ENCODE measurements at places on chromosomes 11 and 22.

GRCh38 chr11:44138980-44139379 is 43.5 kb downstream of the EXT2 start:
- DNase-seq: no peak

- no peak for DNase-seq
Measured at GRCh38 chr11:22460181-22460580, 122.0 kb downstream of the SLC17A6 start.

DNA sequence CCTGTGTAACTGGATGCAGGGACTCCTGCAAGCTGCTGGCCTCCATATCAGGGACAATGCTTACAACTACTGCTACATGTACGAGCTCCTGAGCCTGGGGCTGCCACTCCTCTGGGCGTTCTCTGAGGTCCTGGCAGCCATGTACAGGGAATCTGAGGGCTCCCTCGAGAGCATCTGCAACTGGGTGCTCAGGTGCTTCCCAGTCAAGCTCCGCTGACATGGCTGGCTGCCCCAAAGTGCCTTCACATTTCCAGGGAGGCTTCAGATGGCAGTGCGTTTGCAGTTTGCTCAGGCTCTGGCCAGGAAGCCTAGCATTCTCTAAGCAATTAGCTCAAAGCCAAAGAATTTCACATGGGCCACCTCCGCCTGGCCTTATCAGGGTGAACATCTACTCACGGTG is 117.4 kb upstream of the PARVA start:
- DNase-seq: no peak

DNA sequence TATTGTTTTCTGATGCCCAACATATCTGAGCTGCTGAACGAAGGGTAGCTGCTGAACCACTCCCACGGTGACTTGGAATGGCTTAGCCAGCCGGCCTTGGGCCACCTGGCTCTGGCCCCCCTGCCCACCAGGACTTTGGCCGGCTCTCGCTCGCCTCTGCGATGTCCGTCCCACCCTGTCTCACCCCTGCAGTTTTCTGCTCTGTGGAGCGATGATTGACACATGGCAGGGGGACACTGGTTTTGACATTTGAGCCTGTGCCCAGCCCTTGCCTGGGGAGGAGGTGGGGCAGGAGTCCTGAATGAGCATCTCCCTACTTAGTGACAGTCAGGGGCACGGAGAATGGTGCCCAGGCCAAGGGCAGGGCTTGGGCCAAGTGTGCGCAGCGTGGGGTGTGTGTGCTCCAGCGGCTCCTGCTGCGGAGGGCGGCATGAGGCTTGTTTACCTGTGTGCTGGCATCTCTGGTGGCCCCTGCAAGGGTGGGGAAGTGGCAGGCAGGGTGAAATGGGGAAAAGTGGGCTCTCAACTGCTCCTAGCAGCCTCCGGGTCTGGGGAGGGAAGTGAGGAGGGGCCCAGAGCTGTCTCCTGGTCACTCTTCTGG is 15.7 kb upstream of the CDKN1C start:
- DNase-seq: no peak

- no peak for DNase-seq
Measured at GRCh38 chr11:35629914-35630313, 11.7 kb downstream of the FJX1 start.

- no peak for DNase-seq
Measured at GRCh38 chr11:131837562-131837961, 467.1 kb downstream of the NTM start.

- no peak for DNase-seq
Measured at GRCh38 chr22:48309115-48309705, 1518.5 kb downstream of the BRD1 start.
